Right kidney (tissue), 9 donors: ENCODE measurements at places on chromosomes 6 and 20.

GRCh38 chr6:6005051-6006005 lies 1.4 kb downstream of the NRN1 start:
- peak; percentile 47 for DNase-seq

- DNase-seq, result no peak
Observed at GRCh38 chr6:56750686-56751085, 108.0 kb upstream of the DST start.

GRCh38 chr20:60100780-60101179 lies 142.6 kb downstream of the CDH26 start:
- DNase-seq, result no peak

DNA sequence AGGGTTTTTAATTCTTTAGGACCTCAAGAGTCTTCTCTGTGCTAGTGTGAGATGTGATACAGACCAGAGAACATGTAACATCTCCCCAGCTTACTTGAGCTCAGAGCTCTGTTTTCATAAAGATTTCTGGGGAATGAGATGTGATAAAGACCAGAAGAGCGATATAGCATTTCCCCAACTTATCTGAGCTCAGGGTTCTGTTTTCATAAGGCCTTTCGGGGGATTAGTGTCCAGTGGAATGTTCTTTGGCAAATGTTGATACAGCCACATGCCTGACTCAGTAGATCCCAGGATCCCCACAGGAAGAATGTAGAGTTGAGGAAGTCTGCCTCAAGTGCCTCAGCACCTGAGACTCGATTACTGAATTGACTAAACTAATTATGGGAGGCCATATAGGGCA lies 18.7 kb upstream of the TOP1 start:
- no peak for DNase-seq

DNA sequence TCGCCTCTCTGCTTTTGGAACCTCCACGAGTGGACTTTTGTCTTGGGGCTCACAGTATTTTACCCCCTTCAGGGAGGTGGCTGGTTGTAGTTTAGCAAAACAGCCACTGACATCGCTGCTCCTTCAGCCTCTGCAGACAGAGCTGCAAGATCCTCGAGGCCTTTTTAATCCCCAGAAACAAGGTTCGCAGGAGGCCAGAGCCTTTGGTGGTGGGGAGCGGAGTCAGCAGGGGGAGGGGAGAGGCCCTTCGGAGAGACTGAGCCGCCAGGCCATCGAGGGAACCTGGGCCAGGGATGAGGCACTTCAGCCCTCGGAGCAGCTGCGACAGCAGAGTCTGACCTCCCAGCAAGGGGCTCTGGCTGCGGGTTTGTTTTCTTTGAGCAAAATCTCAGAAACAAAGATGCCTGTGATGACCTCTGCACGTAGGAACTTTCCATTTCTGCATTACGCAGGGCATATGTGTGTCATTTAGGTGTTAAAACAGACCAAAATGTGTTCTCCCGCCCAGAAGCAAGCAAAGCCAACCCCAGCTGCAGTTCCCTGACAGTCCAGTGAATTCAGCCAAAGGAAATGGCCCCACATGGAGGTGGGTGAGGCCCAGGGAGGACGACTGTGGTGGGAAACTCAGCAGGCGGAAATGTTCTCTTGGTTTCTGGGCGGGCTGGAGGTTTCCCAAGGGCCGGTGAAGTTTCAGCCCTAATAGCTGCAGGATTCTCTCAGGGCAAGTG lies 171.2 kb upstream of the SULF2 start:
- DNase-seq, result no peak

- no peak for DNase-seq
Observed at GRCh38 chr6:79787626-79788025, 156.5 kb downstream of the SH3BGRL2 start.

DNA sequence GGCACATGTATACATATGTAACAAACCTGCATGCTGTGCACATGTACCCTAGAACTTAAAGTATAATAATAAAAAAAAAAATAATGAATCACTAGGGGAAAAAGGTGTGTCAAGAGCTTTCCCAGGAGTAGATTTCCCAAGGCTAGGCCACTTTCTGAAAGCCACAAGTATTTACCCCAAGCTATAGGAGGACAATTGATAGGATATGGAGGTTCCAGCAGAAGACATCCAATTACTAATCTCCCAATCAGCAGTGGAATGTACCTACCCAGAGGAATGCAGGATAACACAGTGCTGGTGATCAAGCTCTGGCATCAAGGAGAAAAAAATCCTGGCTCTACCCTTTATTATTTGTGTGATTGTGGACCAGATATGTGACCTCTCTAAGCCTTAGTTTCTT lies 562.7 kb downstream of the RFPL4B start:
- DNase-seq, result no peak

DNA sequence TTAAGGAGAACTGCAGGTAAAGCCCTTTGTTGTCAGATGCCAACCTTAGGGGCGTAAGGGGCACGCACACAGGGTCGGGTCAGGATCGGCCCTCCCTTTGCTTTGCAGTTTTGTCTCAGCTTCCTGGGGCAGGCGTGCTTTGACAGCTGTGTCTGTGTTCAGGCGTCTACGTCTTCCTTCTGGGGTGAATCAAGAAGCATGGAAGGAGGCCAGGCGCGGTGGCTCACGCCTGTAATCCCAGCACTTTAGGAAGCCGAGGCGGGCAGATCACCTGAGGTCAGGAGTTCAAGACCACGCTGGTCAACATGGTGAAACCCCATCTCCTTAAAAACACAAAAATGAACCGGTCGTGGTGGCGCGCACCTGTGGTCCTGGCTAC lies 1.3 kb downstream of the ZGPAT start:
- DNase-seq, result no peak

GRCh38 chr6:148128014-148128730 lies 214.5 kb upstream of the SASH1 start:
- DNase-seq, result no peak

- peak; percentile 47 for DNase-seq
Observed at GRCh38 chr6:143743301-143744166, 65.8 kb downstream of the PHACTR2 start.

DNA sequence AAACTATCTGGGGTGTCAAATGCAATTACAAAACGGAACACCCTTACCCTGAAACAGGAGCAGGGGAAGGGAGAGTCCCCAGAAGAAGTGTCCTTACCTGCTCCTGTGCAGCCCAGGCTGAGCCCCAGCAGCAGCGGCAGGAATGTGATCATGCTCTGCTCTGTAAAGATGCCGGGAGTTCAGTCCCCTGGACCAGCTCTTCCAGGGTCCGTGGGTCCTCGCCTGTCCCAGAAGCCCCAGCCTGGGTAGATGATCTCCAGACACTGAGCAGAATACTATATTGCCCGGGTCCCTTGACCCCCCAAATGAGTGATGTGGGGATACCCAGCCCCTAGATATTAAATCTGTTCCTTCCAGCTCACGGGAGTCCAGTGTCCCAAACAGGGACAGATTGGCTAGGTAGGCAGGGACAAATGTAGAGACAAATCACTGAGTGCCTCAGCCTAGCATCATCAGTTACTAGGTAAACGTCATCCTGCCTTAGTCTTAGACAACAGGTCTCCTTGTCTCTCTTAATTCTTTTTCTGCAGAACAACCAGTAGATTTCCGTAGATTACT lies at the start of gene HLA-DMB:
Gene HLA-DMB, minus strand, starts transcription at position 373 of the 558 bp plus-strand sequence. Its CDS starts 221 bp downstream, at position 152.
- DNase-seq, result peak; percentile 80

DNA sequence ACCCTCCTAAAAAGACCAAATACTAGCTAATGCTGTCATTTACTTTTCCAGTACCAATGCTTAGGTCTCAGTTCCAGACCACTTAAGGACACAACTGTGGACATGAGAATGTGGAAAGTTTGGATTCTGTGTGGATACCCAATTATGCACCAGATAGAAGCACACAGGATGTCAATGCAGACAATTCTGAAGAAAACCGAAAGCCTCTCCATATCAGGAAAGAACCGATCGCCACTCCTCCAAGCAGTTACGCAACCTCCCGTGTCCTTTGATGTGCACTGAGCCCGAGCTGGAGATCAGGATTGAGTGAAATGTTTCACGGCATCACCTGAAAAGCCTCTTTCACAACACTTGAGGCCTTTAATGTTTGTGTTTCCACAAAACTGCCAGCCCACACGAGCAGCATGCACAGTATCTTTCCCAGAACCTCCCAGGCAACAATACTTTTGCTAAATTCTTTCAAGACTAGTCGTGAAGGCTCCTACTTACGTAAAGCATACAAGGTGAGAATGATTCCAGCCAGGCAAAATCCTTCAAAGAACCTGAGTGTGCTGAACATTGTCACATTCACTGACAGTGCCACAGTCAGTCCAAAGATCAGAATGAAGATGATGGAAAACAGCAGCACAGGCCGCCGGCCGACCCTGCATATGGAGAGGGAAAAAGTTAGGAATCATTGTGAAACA lies 47.0 kb downstream of the SLC22A23 start:
- no peak for DNase-seq

DNA sequence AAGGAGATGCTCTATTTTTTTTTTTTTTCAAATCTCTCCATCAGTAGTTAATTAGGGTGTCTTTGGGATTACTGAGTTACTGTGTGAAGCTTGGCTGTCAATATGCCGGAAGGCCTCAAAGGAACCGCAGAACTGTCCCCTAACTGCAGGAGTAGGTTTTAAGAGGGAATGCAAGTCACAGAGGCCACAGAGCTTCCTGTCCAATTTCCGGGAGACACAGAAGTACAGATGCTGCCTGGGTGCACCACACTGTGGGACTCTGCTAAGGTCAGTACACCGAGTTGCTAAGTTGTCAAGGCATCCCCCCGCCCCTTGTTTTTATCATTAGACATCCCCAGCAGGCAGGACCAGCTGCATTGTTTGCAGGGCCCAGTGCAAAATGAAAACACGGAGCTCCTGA lies 120.2 kb upstream of the RAB32 start:
- no peak for DNase-seq

GRCh38 chr6:54515713-54516112 lies 207.5 kb downstream of the TINAG start:
- DNase-seq, result no peak

GRCh38 chr20:12927489-12927888 lies 81.3 kb upstream of the SPTLC3 start:
- DNase-seq, result no peak

- peak; percentile 39 for DNase-seq
Observed at GRCh38 chr20:51966296-51966971, 164.1 kb upstream of the SALL4 start.

DNA sequence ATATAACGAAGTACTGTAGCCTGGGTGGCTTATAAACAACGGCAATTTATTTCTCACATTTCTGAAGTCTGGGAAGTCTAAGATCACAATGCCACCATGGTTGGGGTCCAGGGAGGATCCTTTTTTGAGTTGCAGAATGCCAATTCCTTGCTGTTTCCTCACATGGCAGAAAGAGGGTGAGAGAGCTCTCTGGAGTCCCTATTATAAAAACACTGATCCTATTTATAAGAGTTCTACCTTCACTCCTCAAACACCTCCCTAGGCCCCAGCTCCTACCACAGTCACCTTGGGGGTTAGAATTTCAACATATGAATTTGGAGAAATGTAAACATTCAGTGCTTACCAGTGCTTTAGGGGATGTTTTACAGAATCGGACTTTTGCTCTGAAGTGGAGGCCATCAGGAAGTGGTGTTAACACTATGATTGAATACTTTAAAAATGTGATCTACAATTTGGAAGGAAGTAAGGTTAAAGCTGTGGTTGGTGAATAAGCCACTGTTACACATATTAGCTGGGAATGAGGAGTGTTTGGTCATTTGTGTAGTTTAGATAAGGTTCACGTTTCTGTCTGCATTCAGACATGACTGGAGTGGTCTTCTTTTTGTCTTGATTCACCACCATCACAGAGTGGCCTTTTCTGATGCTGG lies 79.9 kb upstream of the SPTLC3 start:
- DNase-seq, result no peak

DNA sequence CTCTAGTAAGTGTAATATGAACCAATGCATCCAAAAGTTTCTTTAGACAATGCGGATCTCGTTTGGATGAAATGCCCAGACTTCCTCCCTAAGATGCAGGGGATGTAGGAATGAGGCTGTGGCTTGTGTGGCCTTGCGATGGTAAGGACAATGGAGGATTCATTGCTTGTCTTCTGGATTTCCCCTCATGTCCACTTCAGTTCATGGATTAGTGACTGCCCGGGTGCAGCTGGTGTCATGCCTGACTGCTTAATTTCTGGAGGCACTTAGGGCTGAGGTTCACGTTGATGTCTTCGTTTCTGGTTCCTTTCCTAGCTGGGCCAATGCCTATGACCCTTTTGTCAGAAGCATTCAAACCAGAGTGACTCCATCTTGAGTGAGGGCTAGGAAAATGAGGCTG lies 93.8 kb downstream of the SCP2D1 start:
- DNase-seq, result no peak

DNA sequence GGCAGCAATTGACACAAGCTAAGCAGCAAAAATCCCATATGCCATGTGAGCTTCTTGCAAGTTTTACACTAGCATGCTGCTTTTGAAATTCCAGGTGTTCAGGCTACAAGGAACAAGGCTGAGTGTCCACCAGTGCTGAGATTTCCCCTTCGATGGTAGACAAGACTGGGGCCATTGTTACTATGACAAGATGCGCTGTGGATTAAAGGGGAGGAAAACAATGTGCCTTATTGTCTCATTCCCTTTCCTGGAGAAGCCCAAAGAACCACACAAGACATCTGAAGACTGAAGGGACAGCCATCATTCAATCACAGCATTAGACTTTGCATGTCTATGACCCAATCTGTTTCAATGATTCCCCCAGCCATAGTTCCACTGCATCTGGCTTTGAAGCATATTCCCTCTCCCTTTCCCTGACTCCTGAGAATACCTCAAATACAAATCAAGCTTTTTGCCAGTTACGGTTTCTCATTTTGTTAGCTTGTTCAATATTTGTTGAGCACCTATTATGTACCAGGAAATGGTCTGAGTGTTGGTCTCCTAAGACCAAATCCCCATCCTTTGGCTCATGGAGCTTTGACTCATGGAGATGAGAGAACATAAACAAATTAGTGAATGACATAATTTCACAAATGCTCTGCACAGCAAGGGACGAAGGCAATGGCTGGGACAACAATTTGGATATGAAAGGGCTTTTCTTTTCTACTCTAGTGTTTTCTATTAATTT lies 23.4 kb upstream of the SCGN start:
- no peak for DNase-seq

- DNase-seq, result no peak
Observed at GRCh38 chr6:79240509-79240908, 6.0 kb upstream of the HMGN3 start.

GRCh38 chr6:94859924-94860323 lies 717.4 kb upstream of the MANEA start:
- DNase-seq, result no peak

GRCh38 chr20:57441510-57442154 lies 50.4 kb downstream of the RBM38 start:
- DNase-seq, result no peak

DNA sequence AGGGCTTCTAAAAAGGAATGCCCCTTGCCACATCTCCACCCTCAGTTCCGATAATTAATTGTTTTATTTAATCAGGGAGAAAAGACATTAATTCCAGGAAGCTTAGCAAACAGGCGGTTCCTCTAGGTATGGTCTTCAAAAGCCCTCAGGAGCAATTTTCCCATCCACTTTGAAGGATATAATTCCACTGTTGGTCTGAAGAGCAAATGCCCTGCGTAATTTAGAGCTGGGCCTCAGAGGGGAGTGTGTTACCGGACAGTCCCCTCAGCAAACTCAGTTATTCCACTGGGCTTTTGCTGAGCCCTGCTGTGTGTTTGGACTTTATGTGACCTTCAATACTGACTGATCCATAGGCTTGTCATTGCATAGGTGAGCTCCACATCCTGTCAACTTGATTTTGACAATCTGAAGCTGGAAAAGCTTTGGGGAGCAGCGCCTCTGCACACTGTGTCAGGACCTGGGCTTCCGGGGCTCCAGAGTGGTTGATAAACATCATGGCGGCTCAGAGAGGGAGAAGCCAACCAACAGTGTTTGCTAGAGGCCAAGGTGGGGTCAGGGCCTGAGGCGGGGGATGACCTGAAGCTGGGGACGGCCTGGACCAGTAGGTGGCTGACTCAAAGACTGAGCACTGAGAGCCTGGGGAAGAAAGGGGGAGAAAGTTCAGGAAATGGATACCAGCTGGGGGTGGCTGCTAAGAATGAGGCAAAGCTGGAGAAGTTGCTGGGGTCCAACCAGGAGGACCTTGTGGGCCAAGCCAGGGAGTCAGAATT lies 43.5 kb downstream of the PPP1R14C start:
- no peak for DNase-seq
